CD4-positive, alpha-beta T cell treated with Interleukin-21 for 1 hour (primary cell): ENCODE measurements at places on chromosomes 5 and 9.

- DNase-seq = no peak
Observed at GRCh38 chr9:132671620-132672412, 1.6 kb downstream of the GTF3C4 start.

- DNase-seq = no peak
Observed at GRCh38 chr5:84364043-84364442, 20.6 kb downstream of the EDIL3 start.

DNA sequence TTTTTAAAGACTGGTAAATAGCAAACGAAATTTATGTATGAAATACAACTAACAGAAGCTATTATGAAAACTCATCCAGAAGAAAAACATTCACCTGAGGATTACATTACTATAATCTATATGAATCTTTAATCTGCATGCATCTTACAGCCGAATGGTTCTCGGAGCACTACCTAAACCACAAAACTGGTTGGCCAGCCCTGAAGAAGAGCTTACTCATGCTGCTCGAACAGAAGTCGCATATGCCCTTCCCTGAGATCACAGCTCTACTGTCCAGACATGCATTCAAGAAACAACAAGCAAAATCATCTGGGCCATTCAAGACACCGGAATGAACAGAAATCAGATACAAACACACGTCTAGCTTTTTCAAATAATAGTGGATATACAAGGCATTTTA lies 931.0 kb upstream of the DMAC1 start:
- DNase-seq = no peak

GRCh38 chr5:62608529-62609511 lies 30.2 kb downstream of the LRRC70 start:
- DNase-seq = no peak

DNA sequence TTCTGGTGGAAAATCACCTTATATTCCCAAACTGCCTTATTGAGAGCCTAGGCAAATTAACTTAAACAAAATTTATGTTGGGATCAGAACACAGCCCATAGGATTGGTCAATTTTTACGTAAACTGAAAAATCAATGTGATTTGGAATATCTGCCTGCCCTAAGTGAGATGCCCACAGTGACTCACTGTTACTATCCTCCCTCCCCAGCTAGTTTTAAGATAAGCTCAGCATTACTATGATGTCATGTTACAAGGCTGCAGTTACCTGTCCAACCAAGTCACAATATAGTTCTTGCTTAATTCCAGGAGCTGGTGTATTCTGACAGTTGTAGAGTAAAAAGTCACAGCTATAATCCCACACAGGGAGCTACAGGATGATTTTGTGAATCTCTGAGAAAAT lies 23.1 kb downstream of the SKP1 start:
- DNase-seq = no peak

DNA sequence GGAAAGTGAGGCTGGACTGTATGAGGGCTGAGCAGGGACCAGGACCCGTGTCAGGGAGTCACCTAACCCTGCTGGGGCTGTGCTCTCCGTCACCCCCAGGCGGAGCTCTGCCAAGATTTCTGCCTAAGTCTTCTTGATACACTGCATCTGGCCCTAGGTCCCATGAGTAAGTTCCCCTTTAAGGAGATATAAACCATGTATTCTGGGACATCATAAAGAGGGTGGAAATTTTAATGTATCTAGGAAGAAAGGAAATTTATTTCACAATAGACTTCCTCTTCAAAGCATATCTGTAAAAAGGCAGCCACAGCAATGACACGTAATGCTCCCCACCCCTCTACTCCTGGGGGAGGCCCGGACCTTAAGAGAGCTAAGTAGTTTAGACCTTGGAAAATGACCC lies 183.4 kb downstream of the FBXL7 start:
- DNase-seq = no peak
